ENCODE measurements at places on chromosomes 7 and 10. TPM values are rescaled to one million over a fixed set of nuclear protein-coding genes. Genes with fewer than 3 reads are reported as not detected.

CFAP46 gene
- not detected for total RNA-seq

NPC1L1 gene
- not detected for total RNA-seq

GRM3 gene
- not detected for total RNA-seq

RINT1 gene
- 23.8 TPM for total RNA-seq

- no peak for DNase-seq
Observed at GRCh38 chr7:7720750-7721621, 2.6 kb upstream of the RPA3 start.

- no peak for DNase-seq
Observed at GRCh38 chr7:82131215-82131614, 312.4 kb downstream of the CACNA2D1 start.

DNA sequence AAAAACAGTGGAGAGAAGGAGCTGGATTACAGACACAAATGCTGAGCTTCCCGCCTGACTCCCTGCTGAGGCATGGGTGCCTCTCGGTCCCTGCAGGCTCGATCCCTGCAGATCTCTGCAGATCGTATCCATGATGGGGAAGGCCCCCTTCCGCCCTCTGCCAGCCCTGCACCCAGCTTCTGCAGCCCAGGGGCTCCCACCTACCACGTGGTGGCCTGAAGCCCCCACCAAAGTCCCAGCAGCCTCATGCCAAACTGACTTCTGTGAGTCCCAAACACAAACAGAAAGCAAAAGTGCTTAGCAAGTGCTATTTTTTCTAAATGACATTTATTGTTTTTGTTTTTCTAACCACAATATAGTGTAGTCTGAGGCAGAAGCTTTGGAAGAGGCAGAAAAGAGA lies 127.1 kb upstream of the CHST15 start:
- DNase-seq = no peak
